ENCODE measurements at places on chromosomes 12 and 14. TPM values are rescaled to one million over a fixed set of nuclear protein-coding genes. Genes with fewer than 3 reads are reported as not detected.

The SLC17A8 gene
- 10.1 TPM for total RNA-seq

The CCNK gene
- 21.7 TPM for total RNA-seq

The CBLN3 gene
- total RNA-seq, result 0.46 TPM

The PKP2 gene
- 6.9 TPM for total RNA-seq

The TAS2R10 gene
- total RNA-seq, result 3.7 TPM
